Activated gamma-delta T cell treated with anti-CD3 and anti-CD28 coated beads, Interleukin-2, amount 50 U/mL, for 16 hours (primary cell): ENCODE measurements at places on chromosomes 16 and 17.

DNA sequence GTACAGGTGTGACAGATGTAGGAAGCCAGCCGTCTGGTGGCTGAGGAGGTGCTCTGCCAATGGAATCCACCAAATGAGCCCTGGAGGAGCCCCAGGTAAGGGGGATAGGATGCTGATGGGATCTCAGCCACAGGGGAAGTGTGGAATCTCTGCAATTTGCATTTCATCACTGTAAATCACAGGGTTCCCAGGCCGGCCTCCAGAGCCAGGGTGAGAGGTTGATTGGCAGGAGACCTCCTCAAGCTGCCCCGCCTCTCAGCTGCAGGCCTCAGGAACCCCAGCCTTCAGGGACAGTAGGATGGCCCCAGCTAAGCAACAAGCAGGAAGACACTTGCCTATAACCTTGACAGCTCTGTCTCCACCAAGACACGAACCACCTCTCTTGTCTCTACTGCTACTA, 39.4 kb downstream of the RTN4RL1 start:
- no peak for DNase-seq

GRCh38 chr17:37774504-37774903, 29.6 kb upstream of the HNF1B start:
- DNase-seq = no peak

DNA sequence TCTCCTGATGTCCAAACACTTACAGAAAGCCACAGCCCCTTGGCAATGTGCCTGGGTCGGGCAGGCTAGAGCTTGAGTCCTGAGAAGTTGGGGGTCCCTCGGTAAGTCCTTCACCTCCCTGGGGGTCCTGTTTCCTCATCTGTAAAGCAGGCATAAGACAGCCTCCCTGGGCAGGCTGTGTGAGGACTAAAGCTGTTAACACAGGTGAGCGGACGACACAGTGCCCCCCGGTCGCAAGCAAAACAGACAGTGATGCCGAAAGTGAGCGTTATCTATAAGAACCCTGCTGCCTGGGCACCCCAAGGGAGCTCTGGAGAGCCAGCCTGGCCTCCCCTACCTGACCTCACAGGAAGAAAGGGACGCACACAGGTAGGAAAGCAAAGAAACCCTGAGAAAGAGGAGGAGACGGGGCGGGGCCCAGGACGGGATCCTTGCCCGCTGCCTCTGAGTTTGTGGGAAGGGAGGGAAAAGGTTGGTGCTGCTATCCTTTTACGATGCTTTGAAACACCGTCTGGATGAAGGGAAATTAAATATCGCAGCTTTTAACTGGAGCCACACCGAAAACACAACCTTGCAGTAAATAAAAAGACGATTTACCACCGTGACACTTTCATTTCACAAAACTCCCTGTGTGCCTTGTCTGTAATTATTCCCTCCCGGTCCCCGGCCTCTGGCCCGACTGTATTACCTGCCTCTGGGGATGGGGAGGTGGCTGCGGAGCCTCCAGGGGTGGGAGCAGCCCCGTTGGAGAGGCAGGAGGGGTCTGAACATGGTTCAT, 67.1 kb downstream of the ENGASE start:
- no peak for DNase-seq

GRCh38 chr16:533391-534123, 6.0 kb downstream of the CAPN15 start:
- DNase-seq = no peak

DNA sequence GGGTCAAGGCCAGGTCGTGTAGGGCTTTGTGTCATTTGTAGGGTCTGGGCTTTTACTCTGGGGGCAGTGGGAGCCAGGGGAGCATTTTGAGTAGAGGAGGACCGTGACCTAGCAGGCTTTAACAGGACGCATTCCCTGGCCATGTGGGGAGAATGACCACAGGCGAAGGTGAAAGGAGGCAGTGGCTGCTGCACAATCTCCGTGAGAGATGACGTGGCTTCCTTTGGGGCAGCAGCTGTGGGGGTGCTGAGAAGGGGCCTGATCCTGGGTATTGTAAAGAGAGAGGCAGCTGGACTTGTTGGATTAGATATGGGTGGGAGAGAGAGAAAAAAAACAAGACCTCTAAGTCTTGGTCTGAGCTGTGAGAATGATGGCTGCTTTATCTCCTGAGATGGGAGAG, 46.0 kb downstream of the KATNIP start:
- DNase-seq = no peak

- no peak for DNase-seq
These were observed 6.8 kb downstream of the RSPRY1 start for GRCh38 chr16:57192720-57193486.

GRCh38 chr16:80063031-80063712, 462.6 kb upstream of the MAF start:
- DNase-seq = no peak

GRCh38 chr17:34126965-34127364, 128.1 kb upstream of the CCL2 start:
- DNase-seq = no peak

GRCh38 chr17:79581324-79581932, 29.4 kb downstream of the RBFOX3 start:
- DNase-seq = no peak

- no peak for DNase-seq
These were observed 93.4 kb downstream of the C16orf95 start for GRCh38 chr16:87223656-87224248.

DNA sequence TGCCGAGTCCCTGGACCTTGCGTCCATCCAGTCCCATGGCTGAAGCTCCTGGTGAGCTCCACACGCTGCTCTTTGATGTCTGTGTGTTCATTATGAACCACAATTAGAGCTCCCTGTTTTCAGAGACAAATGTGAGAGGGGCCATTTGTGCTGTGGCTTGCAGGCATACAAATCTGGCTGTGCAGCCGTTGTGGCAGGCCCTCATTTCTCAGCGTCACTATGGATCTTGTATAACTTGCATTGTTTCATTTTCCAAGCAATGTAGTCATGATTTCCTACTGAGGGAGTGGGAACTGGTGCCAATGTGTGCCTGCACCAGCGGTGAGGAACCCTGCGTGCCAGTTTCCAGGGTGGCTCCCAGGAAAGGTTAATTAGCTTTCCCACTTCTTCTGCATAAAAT, 542.6 kb downstream of the TMEM114 start:
- no peak for DNase-seq

DNA sequence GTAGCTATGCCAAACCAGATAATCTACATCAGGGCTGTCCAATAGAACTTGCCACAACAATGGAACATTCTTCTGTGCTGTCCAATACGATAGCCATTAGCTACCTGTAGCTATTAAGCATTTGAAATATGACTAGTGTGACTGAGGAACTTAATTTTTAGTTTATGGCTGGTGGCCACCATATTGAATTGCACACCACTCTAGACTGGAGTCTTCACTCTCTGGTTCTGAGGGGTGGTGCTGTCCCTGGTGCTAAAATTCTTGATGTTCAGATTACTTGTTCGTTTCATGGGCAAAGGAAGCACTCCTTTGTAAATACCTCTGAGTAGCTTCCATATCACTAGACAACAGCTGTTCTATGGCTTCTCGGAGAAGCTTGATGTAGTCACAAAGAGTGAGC, 296.6 kb downstream of the NPIPA8 start:
- no peak for DNase-seq

- DNase-seq = no peak
These were observed 20.3 kb downstream of the PARN start for GRCh38 chr16:14609716-14610115.

- no peak for DNase-seq
These were observed 100.1 kb downstream of the YPEL2 start for GRCh38 chr17:59431601-59432000.

GRCh38 chr17:67427424-67427823, 50.3 kb downstream of the PITPNC1 start:
- no peak for DNase-seq

- DNase-seq = no peak
These were observed 9.2 kb upstream of the WFIKKN1 start for GRCh38 chr16:621526-622105.

DNA sequence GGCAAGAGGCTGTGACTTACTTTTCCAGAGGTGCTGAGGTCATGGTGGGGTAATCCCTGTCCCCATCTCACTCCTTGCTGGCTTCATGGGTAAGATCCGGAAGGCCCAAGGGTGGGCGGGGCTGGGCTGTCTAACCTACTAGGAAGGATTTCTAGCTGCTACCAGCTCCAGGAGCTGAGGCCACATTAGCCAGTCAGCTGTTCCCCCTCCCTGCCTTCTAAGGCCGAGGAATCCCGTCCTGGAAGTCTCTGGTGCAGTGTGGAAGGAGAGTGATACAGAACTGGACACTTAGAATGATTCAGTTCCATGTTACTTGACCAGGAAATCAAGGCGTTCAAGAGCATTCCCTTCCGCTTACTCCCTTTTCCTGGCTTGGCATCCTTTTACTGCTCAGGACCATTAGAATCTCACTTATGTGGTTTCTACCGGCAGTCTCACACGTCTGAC, 8.9 kb downstream of the GNGT2 start:
- no peak for DNase-seq

GRCh38 chr16:78303946-78304345, 204.5 kb downstream of the WWOX start:
- DNase-seq = no peak

DNA sequence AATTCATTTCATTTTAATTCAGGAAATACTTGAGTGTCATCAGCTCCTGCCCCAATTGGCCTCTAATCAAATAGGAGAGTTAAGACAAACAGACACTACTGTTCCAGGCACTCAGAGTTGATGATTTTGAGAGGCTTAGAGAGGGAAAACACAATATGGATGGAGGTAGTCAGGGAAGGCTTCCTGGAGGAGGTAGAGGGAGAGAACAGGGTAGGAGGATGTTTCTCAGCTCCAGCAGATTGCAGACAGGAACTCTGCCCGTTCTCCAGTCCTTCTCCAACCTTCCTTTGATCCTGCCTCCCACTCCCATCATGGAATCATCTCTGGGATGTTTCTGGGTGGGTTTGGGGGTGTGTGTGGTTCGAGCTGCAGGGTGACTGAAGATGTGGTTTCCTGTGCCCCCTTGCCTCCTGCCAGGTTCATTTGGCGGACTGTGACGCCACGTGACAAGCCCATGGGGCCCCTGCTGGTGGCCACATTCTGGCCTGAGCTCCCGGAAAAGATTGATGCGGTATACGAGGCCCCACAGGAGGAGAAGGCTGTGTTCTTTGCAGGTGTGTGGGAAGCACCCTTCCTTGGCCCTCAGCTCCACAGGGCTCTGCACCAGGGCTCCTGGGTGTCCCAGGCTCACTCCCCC, 12.2 kb upstream of the LPCAT2 start:
- DNase-seq = no peak

DNA sequence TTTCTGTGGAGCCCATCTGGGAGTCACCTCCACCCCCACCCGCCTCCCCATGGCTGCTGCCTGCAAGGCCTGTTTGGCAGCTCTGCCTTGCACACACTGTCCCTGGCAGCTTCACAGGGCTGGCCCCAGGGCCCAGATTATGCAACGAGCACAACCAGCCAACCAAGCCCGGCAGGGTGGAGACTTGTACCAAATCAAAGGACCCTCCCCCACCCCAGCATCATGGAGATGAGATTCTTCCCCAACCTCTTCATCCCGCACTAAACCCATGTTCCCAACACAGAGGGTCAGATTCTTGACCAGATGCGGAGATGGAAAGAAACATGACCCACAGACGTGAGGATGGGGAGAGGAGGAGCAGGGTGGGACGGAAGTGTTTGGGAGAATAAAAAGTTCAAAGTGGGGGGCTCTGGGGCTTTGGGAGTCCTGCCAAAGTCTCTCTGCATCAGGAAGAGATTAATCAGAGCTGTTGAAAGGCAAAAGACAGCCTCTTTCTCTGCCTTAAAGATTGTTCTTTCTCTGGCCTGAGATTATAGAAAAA, 3.8 kb downstream of the SMARCD2 start:
- DNase-seq = no peak

DNA sequence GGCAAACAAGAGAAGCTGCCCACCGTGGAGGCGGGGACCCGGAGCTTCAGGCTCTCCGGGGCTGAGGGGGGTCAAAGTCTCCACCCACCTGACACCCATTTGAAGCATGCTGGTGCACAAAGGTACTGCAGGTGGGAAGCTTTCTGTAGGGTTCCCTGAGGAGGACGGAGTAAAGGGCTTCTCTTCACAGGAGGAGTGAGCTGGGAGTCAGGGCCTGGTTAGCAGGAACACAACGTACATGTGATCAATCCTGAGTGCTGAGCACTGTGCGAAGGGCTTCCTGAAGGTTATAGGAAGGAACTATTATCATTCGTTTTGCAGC, 252.9 kb upstream of the RPL38 start:
- DNase-seq = no peak

- no peak for DNase-seq
These were observed 1.8 kb downstream of the IL27 start for GRCh38 chr16:28504707-28505404.

GRCh38 chr16:4958510-4959438, 644 bp downstream of the SEC14L5 start:
- DNase-seq = no peak

GRCh38 chr17:4796552-4796920, 572 bp downstream of the PSMB6 start:
- no peak for DNase-seq

DNA sequence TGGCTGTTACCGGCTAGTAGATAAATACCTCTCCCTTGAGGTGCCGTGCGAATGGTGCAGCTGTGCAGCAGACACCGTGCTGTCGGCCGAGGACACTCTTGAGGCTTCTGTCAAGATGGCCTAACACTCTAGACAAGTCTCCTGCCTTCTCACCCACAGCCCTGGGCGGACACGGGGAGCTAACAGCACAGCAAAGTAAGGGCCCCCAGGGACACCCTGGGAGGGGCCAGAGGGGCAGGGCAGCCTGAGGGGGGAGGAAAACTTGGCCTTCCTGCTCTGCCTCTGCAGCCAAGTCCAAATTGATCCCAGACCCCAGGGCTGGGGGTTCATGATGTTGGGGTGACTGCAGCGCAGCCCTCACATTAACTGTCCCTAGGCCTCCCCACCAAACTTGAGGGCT, 210.2 kb downstream of the RPTOR start:
- no peak for DNase-seq

DNA sequence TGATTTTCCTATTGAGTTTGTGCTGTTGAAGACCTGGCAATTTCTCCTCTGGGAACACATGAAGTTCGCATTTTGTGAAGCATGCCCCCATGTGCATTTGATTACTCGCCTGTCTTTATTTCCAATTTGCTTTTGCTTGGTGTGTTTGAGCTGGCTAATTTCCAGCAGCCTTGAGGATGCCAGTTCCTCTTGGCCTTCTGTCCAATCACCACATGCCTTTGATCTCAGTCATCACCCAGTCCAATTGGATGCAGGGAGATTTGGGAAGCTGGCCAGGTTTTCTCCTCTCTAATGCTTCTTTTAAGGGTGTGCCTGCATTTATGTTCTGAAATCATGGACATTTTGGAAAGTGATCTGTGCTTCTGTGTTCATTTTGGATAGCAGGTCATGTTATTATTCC, 3.8 kb upstream of the TMEM100 start:
- no peak for DNase-seq

GRCh38 chr16:8953064-8953463, 10.6 kb downstream of the USP7 start:
- no peak for DNase-seq
